Activated naive CD4-positive, alpha-beta T cell treated with anti-CD3 and anti-CD28 coated beads, Interleukin-2, amount 50 U/mL, for 72 hours (primary cell): ENCODE measurements at places on chromosomes 1 and 21. TPM values are rescaled to one million over a fixed set of nuclear protein-coding genes. Genes with fewer than 3 reads are reported as not detected.

GRCh38 chr1:3604997-3605823, 6.1 kb downstream of the MEGF6 start:
- DNase-seq = no peak

GRCh38 chr1:70382682-70383081, 28.2 kb upstream of the ANKRD13C start:
- no peak for DNase-seq

DNA sequence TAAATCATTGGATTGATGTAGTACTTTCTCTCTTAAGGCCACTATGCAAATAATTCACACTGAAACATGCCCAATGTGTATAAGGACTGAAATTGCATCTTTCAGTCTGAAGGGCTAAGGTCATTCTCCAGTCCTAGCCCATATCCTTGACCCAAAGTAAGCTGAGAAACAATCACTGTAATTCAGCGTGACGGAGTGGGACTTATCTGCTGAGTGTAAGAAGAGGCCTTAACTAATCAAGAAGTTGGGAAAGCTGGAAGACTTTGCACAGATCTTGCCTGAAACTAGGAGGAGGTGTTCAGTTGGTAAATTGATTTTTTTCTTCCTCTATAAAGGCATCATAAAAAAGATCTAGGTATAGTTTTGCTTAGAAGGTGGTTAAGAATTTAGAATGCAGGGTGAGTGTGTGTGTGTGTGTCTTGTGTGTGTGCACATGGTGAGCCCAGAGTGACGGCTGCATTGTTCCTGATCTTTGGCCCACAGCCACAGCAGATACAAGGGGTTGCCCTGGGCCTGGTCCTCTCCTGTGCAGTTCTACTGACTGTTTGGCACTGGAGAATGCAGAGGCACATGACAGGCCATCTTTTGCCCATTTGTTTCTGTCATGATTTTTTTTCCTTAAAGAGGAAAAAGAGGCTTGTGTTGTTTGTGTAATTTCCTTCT, 13.3 kb upstream of the PPP2R5A start:
- DNase-seq = no peak

DNA sequence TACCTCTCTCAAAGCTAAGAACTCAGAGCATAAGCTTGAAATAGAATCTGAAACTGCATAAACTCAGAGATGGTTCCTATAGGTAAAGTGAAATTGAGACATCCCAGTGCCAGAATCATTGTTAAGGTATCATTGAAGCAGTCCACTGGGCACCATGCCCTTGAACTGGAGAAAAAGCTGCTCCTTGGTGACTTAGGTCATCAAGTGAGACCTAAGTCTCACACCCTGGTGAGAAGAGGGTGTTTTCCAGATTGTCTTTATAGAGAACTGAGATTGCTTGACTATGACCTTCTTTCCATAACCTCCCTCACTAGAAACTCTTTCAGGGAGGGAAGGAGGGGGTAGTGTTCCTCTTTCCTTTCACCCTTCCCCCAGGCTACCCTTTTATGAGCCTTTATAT, 9.4 kb upstream of the ATP6V1G3 start:
- no peak for DNase-seq

GRCh38 chr1:10866321-10867093, 70.1 kb upstream of the CASZ1 start:
- DNase-seq = no peak

The OPTC gene
- total RNA-seq = not detected

The ADAM15 gene
- total RNA-seq = 49.9 TPM

The TRAF5 gene
- 33.3 TPM for total RNA-seq
